HFF-Myc (cell line): ENCODE measurements at places on chromosomes 5 and 9.

DNA sequence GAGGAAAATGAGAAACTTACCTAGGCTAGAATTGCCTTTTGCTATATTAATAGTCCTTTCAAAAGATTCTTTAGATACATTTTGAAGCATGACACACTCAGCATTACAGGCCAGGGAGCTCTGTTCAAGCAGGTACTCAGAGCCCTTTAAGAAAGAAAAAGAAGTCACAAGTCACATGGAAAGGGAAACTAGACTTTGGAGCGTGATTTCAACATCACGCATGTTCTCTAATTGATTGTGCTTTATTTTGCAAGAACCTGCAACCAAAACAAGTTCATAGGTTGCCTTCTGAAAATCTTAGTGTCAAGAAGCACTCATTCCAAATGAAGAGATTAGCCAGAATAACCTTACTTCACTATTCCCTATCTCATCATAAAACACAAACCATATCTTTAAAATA is 103.8 kb downstream of the MPDZ start:
- DNase-seq, result no peak

DNA sequence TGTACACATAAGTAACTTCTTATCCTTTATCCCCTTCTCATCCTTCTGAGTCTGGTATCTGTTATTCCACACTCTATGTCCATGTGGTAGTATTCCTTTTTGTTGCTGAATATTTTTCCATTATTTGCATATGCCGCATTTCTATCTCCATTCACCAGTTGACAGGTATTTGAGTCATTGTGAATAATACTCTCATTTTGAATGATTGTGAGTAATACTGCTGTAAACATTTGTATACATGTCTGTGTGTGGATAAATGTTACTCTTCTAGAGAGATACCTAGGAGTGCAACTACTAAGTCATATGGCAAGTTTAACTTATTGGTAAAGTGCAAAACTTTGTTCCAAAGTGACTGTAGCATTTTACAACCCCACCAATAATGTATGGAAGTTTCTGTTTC is 15.6 kb downstream of the RIC1 start:
- DNase-seq, result no peak

- peak; percentile 27 for DNase-seq
Measured at GRCh38 chr9:112844771-112845542, 45.7 kb downstream of the SLC46A2 start.

DNA sequence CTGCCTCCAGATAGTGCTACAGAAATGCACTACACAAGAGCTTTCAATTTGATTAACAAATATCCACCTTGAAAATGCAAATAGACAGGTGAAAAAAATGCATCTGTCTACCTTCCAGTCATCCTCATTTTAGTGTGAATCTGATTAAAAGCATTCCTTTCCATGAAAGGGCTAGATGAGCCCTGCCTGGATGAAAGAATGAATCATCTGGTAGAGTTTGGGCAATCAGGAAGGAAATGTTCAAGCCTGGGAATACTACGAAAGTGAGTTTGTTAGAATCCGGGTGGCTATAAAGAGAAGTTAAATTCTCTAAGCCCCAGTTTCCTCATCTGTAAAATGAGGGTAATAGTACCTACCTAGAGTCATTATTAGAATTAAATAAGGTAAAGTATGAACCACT is 142.6 kb downstream of the FAM114A2 start:
- DNase-seq, result no peak

GRCh38 chr5:1772634-1773033 is 27.0 kb downstream of the MRPL36 start:
- no peak for DNase-seq

DNA sequence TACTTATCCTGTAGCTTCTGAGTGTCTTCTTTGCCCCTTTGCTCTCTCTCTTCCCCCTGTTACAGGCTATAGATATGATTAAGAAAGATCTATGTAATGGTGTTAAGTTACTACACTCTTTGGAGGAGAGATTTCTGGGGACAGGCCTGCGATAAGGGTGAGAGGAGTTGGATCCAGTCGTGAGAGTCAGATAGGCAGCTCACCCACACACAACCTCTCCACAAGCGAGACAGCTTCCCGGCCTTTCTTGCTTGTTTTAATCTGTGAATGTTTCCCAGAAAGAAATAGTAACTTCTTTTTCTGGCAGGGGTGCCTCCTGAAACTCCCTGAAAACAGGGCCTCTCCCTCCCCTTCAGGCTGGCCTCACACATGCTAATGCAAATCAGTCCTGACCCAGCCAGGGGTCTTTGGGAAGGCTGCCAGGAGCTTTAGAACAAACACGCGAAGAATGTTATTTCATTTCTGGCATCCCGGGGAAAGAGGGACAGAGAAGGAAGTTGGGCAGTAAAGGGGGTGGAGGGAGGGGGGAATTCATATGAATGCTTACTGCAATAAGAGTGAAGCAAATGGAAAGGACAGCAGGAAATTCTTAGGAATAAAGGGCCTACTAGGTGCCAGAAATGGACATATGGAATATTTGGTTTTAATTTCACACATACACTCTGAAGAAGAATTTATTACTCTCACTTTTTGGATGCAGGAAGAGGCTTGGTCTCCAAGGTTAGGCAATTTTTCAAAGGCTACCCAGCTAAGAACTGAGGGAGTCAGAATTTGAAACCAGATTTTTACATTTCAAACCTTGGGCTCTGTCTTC is 215.8 kb upstream of the TRIM32 start:
- DNase-seq, result no peak

GRCh38 chr5:136309932-136310598 is 55.3 kb downstream of the TRPC7 start:
- no peak for DNase-seq

DNA sequence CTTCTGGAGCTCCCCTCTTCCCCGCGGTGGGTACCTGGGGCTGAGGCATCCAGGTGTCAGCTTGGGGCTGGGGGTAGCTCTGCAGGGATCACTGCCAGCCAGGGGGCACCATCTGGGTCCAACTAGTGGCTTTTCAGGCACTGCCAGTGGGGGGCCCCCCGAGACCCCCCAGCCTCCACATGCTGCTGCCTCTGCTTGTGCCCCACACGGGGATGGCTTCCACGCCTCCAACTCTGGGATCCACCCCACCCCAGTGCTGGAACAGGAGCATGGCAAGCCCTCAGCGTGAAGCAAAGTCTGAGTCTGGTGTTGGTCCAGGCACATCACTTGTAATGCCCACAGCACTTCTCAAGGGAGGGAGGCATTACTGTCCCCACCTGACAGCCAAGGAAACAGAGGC is 260.5 kb upstream of the MVB12B start:
- DNase-seq, result no peak

GRCh38 chr9:70355801-70356200 is 58.7 kb downstream of the KLF9 start:
- no peak for DNase-seq

GRCh38 chr5:57193757-57194413 is 20.0 kb downstream of the GPBP1 start:
- no peak for DNase-seq

DNA sequence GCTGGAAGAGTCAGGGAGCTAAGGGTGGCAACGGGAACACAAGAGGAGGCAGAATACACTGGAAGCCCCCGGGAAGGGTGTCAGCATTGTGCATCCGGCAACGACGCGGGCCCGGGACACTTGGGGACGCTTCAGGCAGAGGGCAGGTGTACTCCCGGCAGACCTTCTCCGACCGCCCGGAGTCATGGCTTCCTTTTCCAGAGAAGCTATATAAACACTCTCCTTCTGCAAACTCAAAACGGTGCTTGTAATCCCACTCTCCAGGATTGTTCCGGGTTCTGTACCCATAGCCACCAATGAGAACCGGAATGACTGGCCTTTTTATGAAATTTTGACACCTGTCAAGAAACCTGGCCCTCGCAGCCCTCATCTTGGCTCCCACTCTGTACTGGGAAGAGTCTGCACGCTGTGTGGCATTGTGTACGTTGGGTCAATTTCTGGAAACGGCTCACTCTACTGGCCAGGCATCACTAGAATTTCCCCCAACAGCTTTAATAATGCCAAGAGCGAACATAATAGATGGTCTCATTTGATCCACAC is 462 bp upstream of the MCC start:
- DNase-seq, result no peak

DNA sequence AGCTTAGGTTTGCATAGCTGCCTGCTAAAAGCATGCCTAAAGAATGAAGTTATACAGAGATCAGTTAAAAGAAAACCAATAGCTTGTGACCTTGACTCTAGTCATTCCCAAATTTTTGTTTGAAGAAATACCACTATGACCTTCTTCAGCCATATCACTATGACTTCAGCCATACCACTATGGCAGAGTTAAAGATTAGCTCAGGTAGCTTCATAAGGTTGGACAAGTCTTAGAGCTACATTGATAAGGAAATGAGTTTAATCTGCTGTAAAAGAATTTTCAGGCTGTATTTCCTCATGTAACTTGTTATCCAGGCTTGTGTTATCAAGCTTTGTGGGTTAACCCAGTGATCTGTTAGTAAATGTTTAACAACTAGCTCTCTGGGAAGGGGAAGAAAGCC is 30.7 kb downstream of the C6 start:
- DNase-seq, result no peak

DNA sequence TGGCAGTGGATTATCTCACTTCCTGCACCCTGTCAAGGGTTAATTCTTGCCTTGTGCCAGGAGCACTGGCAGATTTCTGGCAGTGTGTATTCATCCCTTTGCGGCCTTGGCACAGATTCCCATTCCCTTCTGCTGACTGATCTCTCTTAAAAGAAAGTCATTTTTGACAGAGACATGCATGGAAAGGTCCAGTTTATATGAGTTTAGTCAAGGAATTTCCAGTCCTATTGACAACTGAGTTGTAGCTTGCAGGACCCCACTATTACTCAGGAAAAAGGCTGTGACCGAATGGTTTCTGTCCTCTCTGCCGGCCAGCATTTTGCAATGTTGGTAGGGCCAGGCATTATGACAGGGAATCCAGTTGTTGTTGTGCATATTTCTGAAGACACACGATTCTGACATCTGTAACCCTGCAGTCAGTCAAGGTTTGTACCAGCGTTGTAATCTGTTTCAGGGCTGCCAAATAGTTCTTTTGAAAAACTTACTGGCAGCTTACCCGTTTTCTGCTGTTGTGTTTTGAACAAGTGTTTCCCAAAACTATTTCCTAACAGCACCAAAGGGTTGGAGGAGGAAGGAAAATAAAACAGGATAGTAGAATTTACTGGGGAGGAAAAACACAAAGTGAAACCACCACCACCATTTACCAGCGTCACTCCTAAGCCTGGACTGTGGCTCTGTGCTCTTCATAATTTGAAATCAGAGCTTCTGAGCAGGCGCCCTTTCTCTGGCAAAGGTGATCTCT is 243.4 kb upstream of the KLF4 start:
- DNase-seq, result no peak

DNA sequence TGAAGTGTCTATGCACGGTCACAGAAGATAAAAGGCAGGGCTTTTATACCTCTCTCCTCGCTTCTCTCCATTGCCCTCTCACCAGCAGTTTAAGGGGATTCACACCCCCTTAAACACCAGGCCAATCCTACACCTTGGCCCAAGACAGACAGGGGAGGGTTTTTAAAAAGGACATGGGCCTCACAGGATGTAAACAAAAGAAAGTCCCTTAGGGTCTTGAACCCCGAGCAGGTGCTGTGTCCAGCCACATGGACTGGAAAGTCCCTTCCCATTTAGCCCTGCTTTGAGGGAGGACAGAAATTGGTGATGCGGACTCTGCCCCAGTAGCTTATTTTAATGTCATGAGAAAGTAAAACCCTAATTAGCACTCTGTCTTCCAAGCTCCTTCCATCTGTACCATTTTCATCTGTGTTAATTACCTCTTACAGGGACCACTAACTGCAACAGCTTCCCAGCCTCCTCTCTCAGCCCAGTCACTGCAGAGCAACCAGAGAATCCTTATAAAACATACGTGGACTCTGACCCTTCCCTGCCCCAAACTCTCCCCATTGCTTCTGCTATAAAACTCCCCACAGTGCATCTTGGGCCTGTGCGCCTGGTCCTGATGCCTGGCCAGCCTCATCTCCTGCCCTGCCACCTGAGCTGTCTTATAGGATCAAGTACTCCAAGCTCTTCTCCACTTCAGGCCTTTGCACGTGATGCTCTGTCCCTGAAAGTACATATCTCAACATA is 16.7 kb downstream of the WHRN start:
- DNase-seq, result no peak

- DNase-seq, result no peak
Measured at GRCh38 chr5:56212130-56212879, 20.8 kb downstream of the ANKRD55 start.

DNA sequence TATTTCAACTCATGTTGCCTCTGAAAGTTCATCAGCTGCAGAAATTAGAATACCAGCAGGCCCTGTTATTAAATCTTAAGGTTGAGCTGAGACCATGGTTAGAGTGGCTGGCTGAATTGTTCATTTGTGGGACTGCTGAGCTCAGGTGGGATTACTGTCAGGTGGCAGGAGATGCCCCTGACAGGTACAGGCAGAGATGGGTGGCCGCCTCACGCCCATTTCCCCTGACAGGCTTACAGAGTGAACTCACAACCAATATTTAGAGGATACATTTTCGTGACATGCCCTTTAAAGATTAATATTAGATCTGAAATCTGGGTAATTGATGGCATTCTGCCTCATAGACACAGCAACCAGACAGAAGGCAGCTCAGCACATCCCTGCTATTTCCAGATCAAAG is 136.0 kb downstream of the MVB12B start:
- DNase-seq, result no peak

GRCh38 chr5:73820326-73820725 is 194.3 kb downstream of the ARHGEF28 start:
- DNase-seq, result no peak

DNA sequence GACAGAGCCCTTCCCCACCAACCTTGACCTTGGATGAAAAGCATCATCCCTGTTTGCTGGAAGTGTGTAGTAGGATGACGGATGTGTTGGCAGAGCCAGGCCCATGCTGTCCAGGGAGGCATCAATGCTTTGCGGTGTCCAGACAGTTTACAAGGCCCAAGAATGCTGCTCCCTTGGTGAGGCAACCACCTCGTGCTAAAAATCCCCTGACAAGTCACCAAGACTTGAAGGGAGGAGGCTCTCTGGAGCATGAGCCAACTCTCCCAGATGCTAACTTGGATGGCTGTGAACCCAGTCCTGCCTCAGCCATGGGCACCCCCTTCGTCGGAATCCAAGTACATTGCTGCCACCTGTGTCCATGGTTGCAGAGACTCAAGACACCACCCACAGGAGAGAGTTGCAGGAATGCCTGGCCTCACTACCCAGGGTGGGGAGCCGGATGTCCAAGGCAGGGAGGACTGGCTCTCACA is 9.5 kb upstream of the NKD2 start:
- DNase-seq, result no peak
